ENCODE measurements at places on chromosomes 5 and 9. TPM values are rescaled to one million over a fixed set of nuclear protein-coding genes. Genes with fewer than 3 reads are reported as not detected.

DNA sequence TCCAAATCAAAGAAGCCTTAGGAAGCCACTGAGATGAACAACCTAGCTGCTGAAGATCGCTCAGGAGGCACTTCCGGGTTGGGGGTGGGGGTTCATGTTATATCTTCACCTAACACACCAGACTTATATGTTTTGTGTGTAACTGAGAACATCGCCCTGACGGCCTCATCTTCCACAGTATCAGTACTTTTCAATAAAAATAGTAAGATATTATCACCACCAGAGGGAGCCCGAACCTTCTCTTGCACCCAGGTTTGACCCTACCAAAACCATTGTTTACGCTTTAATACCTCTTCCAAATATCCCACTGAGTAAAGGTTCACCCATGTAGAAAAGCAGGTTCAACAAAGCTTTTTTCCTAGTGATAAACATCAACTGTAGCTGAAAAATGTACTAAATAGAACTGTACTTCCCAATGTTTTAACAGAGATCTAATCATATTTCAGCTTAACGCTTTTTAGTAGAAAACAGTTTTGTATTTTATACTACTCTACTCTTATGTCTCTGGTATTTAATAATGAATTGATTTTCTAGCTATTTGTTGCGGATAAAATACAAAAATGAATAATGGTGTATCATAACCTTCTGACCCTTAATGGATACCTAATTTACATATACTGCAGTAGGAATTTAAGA, 244.0 kb downstream of the EPB41L4A start:
- peak; percentile 89 for DNase-seq

GRCh38 chr5:50947906-50948683, 281.7 kb downstream of the PARP8 start:
- no peak for DNase-seq

- no peak for DNase-seq
Measured at GRCh38 chr9:121313458-121314152, 45.6 kb downstream of the GSN start.

Gene UIMC1
- 36.4 TPM for polyA plus RNA-seq

GRCh38 chr9:98902516-98902915, 41.2 kb upstream of the COL15A1 start:
- DNase-seq, result no peak

- DNase-seq, result no peak
Measured at GRCh38 chr9:93345643-93346230, 105.7 kb upstream of the FAM120A start.

Gene C9orf50
- polyA plus RNA-seq, result not detected

GRCh38 chr9:135489188-135489906, 9.8 kb downstream of the PPP1R26 start:
- DNase-seq, result no peak

DNA sequence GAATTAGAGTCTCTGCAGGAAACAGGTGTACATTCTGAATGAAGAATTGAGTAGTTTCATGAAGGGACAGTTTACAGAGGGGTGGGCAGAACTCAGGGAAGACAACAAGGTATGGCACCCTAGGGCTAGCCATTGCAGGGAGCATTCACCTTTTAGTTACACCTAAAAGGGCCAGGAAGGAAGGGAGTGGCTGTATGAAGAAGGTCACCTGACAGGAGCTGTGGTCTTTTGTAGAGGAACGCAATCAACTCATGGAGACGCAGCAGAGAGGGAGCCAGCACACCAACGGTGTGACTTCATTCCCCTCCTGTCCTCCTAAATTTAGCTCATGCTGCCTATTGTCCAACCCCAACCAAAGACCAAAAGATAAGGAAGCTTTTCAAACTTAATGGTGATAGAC, 12.7 kb upstream of the ZCCHC7 start:
- DNase-seq, result no peak

Gene ZNF300
- 15.1 TPM for polyA plus RNA-seq

DNA sequence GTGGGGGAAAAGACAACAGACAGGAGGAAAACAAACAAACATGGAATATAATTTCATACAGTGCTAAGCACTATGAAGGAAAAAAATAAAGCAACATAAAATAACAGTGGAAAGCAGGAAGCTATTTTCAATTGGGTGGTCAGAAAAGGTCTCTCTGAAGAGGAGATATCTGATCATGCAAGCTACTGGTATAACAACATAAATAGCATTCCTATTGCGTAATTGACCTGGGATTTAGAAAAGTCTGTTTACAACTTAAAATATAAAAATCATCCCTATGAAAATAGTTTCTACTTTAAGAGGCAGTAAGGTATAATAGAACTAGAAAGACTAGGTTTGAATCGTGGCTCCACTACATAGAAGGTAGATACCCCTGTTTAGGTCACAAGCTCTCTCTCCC, 61.4 kb downstream of the FBXW11 start:
- no peak for DNase-seq

- DNase-seq, result no peak
Measured at GRCh38 chr9:14057368-14058324, 256.3 kb downstream of the NFIB start.

GRCh38 chr9:125972012-125972729, 225.0 kb downstream of the PBX3 start:
- DNase-seq, result no peak

Gene SLC27A6
- polyA plus RNA-seq, result 2.0 TPM

DNA sequence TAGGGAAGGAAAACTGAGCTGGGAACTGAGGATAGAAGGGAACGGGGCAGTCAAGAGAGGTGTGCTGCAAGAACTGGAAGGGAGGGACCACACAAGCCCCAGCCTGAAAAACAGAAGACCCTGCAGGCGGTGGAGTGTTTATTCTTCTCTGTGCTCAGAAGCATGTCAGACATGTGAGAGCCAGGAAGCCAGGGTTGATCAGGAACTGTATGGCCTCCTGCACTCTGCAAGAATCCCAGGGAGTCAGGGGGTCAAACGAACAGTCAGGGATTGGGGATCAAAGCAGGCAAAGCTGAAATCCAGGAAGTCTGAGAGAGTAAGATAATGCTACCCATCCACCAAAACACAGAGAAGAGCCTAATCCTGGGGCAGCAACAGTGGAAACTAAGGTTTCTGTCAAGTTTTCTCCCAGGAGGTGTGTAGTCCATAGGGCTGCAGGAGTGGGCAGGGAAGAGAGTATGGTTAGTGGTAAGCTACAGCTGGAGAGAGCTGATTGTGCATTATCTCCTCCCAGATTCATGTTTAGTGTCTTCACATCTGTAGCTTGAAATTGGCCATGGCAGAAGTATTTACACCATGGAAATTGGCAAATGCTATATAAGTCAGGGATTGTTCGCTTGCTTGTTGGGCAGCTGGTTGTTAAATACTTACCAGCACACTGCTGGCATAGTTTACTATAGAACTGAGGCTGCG, 115.4 kb upstream of the SLC44A1 start:
- DNase-seq, result no peak

DNA sequence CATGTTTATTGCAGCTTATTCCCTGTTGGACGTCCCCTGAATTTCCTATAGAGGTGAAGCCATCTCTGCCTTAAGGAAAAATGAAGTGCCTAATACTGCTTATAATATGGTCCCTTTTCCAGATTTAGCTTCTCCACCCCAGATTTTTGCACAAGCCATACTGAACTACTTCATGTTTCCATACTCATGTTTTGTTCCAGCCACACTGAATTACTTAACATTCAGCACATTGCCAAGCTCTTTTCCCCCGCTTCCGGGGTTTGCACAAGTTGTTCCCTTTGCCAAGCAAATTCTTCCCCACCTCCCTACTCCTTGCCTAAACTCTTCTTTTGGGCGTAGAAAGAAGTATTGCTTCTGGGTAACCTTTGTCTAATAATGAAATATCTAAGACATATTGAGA, 1.7 kb upstream of the CNTRL start:
- DNase-seq, result no peak

DNA sequence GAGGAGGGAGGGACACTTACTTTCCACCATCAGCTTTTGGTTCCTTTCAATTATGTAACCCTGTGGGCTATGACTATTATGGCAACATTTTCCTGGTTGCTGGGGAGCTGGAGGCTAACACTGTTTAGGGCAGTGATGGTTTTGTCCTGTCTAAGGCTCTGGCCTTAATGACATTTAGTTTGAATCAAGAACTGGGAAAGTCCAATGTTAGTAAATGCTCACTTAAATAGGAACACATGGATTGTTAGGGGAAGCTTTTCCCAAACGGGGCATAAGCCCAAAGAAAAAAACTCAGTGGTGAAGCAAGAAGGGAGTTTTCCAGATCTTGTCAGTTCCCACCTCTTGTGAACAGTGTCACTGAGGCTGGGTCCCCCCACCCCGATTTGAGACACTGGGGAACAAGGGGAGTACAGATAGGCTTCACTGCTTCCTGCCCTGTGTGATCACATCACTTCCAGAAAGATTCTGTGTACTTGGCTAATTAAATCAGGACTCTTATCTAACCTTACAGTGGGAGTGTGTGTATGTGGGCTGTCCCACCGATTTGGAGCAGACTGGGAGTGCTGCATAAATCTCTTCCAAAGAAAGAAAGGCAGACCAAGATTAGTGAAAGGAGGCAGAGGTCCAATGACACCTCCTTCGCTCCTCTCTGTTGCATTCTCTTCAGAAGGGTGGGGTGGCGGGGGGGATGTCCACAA, 206.4 kb downstream of the PTTG1 start:
- DNase-seq, result no peak

Gene SPATA31E1
- 0.05 TPM for polyA plus RNA-seq

All from GM23338 (cell line).